ENCODE measurements at places on chromosomes 1 and 21.

DNA sequence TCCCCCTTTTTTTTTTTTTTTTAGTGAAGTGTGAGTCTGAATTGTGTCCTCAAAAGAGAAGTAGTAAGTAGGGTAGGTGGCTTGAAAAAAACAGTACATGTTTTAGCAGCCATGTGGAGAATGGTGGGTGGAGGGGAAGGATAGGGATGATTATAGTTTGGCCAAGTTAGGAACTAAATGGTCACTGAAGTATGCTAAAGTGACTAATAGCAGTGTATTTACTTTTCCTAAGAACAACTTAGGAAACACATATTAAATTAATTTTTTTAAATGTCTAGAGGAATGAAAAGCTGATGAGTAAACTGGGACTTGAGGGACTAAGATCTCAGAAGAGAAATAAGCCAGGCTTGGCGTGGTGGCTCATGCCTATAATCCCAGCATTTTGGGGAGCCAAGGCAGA is 55.5 kb downstream of the PLA2G4A start:
- DNase-seq, result no peak

DNA sequence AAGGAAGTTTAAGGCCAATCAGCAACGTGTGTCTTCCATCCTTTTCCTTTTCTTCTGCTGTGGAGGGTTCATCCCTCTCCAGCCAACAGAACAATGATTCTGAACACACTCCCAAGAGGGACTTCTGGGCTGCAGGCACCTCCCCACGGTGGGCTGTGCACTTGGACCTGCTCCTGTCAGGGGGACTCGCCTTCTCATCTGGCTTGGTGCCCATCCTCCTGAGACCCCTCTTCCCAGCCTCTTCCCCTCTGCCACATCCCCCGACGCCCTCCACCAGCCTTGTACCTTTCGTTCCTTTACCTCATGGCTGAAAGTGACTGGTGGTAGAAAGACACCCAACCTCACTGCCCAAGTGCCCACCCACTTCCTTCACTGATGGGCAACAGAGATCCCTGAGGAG is 26.0 kb upstream of the SLAMF9 start:
- DNase-seq, result no peak

DNA sequence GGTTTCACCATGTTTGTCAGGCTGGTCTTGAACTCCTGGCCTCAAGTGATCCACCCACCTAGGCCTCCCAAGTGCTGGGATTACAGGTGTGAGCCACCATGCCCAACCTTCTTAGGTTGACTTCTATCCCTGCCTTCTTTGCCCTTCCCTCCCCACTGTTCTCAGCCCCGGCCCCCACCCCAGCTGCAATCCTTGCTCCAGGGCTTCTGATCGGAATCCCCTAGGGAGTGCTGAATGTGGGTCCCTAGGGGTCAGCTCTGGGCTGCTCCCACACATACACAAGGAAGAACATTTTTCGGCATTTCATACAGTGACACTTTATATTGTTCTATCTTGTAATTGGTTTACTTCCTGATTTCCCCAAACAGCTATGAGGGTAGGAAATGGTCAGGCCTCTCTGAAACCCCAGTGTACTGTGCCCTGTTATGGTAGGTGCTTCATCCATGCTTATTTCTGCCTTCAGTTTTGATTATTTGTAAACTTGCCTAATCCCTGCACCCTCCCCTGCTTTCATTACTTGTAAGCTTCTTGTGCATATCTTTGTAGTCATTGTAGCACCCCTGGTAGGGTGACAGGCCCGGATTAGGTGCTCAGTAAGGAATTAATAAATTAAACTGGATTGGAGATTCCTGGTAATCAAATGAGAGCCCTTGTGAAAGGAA is 5.8 kb upstream of the SRP9 start:
- no peak for DNase-seq

- DNase-seq, result no peak
Measured at GRCh38 chr21:38804789-38805327, 871 bp upstream of the ETS2 start.

GRCh38 chr1:103516693-103517092 is 8.8 kb upstream of the RNPC3 start:
- DNase-seq, result no peak

GRCh38 chr1:206128196-206128595 is 11.0 kb upstream of the AVPR1B start:
- DNase-seq, result no peak

GRCh38 chr1:9746211-9746610 is 77.6 kb downstream of the CLSTN1 start:
- no peak for DNase-seq

- DNase-seq, result no peak
Measured at GRCh38 chr1:48726557-48727215, 50.0 kb downstream of the BEND5 start.

- DNase-seq, result no peak
Measured at GRCh38 chr21:33857846-33858666, 57.5 kb downstream of the ATP5PO start.

DNA sequence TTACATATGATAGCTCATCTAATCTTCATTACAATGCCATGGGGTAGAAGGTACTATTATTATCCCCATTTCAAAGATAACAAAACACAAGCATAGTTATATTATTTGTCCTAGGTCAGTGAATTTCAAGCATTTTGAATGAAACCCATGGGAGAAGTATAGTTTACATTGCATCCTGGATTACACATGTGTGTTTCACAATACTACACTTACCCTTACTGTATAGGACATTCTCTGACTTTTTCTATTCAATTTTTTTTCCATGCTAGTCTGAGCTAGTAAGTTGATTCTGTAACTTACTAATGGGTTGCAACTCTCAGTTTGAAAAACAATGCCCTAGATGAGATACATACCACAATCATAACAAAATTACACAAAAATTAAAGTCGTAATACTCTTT is 8.7 kb upstream of the GPX7 start:
- DNase-seq, result no peak

GRCh38 chr1:78540048-78540447 is 49.3 kb downstream of the PTGFR start:
- no peak for DNase-seq

- DNase-seq, result no peak
Measured at GRCh38 chr1:78843111-78843510, 163.4 kb downstream of the ADGRL4 start.

DNA sequence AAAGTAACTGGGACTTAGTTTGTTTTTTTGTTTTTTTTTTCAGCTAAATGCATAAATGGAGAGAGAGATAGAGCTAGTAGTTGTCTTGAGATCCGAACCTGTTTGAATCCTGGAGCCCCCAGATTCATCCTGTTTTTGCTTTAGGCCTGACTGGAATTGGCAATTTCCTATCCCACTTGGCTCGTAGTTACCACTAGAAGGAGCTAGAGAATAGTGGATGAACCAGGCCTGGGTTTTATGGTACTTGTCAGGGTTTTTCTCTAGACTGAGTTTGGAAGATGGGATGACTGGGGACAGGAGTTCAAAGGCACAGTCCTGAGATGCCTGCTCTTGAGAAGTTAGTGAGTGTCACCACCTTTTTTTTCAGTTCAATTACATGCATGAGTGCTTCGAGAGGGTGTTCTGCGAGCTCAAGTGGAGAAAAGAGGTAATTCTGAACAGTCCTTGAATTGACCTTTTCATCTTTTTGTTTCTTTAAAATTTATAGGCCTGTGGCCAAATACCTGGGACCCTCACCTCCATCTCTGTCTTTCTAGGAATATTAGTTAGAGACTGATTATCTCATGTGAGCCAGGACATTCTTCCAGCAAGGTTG is 23.4 kb downstream of the CELF3 start:
- DNase-seq, result no peak

GRCh38 chr21:28856588-28857250 is 136.0 kb downstream of the LTN1 start:
- DNase-seq, result no peak

DNA sequence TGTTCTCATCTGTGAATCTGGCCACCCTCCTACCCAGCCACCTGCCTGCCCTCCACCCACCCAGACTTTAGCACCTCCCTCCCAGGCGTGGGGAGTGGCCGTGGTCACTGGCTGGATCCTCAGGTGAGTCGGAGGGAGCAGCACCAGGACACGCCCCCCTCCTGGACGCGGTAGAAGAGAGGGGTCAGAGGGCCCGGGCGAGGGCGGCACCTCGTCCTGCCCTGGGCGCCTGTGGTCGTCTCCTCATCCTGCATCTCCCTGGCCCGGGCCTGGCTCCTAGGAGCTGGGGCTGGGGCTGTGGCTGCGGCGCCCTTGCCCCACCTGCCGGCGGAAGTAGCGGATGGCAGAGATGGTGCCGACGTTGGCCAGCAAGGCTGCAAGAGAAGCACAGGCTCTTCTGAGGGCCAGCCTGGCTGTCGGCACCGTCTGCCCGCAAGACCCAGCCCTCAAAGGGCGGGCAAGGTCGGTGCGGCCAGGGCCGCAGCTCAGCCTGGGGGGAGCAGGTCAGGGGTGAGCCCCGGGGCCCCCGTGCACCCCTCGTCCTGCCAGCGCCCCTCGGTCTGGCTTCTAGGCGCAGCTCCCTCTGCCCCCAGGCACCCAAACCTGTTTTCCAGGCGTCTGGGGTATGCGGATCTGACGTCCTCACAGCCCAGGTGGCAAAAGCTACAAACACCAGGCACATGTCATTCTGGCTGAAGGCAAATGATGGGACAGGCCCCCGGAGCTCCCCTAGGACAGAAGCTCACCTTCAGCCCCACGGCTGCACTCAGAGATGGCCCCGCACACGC is 5.8 kb downstream of the PERM1 start:
- peak; percentile 59 for DNase-seq

GRCh38 chr1:99566290-99567021 is 79.5 kb upstream of the PALMD start:
- DNase-seq, result no peak

DNA sequence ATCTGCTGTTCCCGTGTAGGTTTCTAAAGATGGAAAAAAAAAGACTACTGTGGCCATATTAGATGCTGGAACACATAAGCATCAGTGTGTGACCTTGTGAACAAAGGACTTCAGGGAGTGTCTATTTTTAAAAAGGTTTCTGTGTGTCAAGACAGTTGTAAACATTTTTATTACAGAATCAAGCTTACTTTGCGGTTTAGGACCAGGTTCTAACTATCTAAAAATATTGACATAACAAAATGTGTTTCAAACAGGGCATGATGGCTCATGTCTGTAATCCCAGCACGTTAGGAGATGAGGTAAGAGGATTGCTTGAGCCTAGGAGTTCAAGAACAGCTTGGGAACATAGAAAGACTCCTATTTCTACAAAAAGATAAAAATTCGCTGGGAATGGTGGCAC is 7.1 kb upstream of the DDI2 start:
- no peak for DNase-seq

DNA sequence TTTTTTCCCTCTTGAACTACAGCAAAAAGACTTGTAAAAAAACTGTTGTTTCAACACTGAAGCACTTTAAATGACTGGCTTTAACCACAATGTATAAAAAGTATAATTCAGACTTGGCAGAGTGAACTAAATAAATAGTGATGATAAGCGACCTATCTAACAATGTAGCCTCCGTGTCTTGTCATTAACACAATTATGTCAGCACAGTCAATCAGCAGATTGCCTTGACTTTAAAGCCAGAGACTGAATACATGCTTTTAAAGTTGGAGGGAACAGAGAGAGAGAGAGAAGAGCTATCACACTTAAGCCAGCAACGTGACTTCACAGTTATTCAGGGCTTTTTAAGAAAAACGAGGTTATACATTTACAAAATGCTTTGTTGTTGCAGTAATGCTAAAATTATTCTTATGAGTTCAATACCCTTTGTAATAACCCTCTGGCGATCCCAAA is 378.1 kb downstream of the LMO4 start:
- no peak for DNase-seq

DNA sequence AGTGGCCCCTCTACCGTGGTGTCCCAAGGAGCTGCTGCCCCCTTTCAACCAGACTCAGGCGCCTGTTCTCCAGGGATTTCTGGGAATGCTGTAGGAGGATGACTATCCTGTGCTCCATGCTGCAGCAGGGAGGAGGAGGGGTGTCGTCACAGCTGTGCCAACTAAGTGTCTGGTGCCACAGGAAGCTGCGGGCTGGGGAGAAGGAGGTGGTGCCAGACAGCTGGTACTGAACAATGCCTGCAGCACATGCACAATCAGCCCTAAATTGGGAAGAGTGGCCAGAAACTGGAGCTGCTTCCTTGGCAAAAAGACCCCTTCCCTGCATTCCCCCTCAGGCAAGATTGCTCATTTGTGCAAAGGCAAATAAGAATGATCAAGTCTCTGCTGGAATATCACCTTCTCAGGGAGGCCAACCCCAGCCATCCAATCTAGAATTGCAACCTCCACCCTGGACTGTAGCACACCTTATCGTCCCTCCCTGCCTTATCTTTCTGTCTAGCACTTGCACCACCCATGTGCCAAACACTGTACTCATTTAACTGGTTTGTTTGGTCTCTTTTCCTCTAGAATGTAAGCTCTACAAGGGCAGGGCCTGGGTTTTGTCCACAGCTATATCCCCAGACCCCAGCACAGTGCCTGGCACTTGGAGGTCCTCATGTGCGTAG is 33.3 kb downstream of the LAMB3 start:
- no peak for DNase-seq

DNA sequence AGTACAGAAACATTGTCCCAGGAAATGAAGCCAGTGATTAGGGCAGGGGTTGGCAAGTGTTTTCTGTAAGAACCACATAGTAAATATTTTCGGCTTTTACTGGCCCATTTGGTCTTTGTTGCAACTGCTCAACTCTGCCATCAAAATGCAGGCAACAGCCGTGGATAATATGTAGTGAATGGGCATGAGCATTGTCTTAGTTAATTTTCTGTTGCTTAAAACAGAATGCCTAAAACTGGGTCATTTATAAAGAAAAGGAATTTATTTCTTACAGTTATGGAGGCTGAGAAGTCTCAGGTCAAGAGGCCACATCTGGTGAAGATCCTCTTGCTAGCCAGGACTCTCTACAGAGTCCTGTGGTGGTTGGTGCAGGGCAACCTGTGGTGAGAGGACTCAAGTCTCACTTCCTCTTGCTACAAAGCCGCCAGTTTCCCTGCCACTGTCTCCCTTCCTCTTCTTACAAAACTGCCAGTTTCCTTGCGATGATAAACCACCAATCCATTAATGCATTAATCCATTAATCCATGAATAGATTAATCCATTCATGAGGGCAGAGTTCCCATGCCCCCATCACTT is 166.4 kb downstream of the PSMG1 start:
- no peak for DNase-seq

GRCh38 chr1:119715542-119715941 is 3.8 kb downstream of the PHGDH start:
- DNase-seq, result no peak

- DNase-seq, result no peak
Measured at GRCh38 chr1:63640633-63641567, 47.7 kb downstream of the PGM1 start.

Data from activated CD4-positive, alpha-beta T cell treated with anti-CD3 and anti-CD28 coated beads, Interleukin-2, amount 50 U/mL, for 24 hours (primary cell).